Activated naive CD4-positive, alpha-beta T cell treated with anti-CD3 and anti-CD28 coated beads for 36 hours (primary cell): ENCODE measurements at places on chromosomes 3 and 15.
A peak's percentile ranks its signal among the peaks of the same experiment; 100 is the strongest.

DNA sequence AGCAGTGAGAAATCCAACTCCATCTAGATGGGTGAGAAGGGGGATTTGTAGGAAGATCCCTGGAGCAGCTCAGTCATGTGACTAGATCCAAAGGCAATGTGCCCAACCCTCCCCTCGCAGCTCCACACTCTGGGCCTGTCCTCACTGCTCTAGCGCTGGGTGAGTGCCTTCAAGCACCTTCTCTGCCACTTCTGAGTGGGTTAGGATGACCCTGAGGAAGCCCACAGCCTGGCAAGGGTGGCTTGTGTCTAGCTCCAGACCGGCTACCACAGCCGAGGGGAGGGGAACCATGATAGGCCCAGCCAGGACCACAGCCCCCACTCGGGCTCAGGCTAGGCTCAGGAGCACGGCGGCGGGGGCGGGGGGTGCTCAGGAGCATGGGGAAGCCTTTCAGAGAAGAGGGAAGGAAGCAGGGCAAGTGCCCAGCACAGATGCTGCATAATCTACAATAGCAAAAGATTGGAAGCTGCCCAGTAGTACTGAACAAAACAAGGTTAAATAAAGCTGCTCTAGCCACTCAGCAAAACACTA, 1.7 kb downstream of the SPATA12 start:
- H3K4me3 ChIP-seq = no peak overlapping the region
- H3K27me3 ChIP-seq = no peaks in the 10 kb centered on the region
- H3K36me3 ChIP-seq = no peaks in the 10 kb centered on the region
- no peak for DNase-seq
- H3K4me1 ChIP-seq = no peaks in the 10 kb centered on the region
- no peak overlapping the region for H3K27ac ChIP-seq

- H3K36me3 ChIP-seq = peaks cover 6% of the 10 kb centered on the region
- no peaks in the 10 kb centered on the region for H3K27me3 ChIP-seq
- H3K4me1 ChIP-seq = peaks cover 3% of the 10 kb centered on the region
- H3K27ac ChIP-seq = no peak overlapping the region
- H3K4me3 ChIP-seq = no peak overlapping the region
These were observed 15.2 kb upstream of the RARRES1 start for GRCh38 chr3:158747417-158747816.

DNA sequence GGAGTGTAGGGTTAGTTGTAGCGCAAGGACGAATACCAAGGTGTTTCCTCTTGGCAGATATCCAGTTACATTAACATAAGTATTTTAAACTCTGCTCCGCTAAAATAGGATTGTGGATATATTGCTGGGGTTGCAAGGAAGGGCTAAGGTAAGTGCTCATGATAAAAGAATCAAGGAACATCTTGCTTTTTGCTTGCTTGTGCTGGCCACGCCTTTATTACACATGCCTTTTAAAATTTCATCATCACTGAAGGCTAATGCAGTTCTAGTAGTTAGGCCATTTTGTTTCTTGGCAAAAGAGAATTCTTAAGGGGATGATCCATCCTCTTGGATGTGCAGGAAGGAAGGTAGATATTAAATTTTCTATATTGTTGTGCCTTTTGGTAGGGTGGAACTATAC, 415.6 kb upstream of the TPM1 start:
- no peak overlapping the region for H3K27ac ChIP-seq
- no peak overlapping the region for H3K4me3 ChIP-seq
- H3K27me3 ChIP-seq = no peaks in the 10 kb centered on the region
- H3K36me3 ChIP-seq = no peaks in the 10 kb centered on the region

DNA sequence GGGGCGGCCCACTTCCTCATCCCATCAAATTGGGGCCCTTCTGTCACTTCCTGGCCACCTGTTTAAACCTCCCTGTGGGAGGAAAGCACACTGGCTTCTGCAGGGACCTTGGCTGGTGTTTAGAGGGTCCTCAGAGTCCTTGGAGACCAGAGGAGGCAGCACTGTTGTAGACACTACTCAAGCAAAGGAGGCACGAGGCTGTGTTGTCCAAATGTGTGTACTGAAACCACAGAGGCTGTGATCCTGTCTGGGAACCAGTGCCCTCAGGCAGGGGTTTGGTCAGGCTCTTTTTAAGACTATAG, 12.4 kb upstream of the SEC13 start:
- no peaks in the 10 kb centered on the region for H3K4me1 ChIP-seq
- no peak for DNase-seq
- H3K4me3 ChIP-seq = no peak overlapping the region

GRCh38 chr15:71052356-71052755, 62.9 kb upstream of the THSD4 start:
- H3K27me3 ChIP-seq = peaks cover 7% of the 10 kb centered on the region
- no peaks in the 10 kb centered on the region for H3K36me3 ChIP-seq
- no peaks in the 10 kb centered on the region for H3K4me1 ChIP-seq

- DNase-seq = no peak
- H3K27ac ChIP-seq = no peak overlapping the region
- H3K4me3 ChIP-seq = no peak overlapping the region
- peaks cover 27% of the 10 kb centered on the region for H3K4me1 ChIP-seq
- no peaks in the 10 kb centered on the region for H3K27me3 ChIP-seq
- no peaks in the 10 kb centered on the region for H3K36me3 ChIP-seq
These were observed 27.1 kb upstream of the LAMP3 start for GRCh38 chr3:183189641-183190040.

- H3K4me1 ChIP-seq = no peaks in the 10 kb centered on the region
- H3K36me3 ChIP-seq = no peaks in the 10 kb centered on the region
- no peaks in the 10 kb centered on the region for H3K27me3 ChIP-seq
- H3K27ac ChIP-seq = no peak overlapping the region
- no peak for DNase-seq
These were observed 19.8 kb upstream of the CHCHD6 start for GRCh38 chr3:126684218-126684751.

DNA sequence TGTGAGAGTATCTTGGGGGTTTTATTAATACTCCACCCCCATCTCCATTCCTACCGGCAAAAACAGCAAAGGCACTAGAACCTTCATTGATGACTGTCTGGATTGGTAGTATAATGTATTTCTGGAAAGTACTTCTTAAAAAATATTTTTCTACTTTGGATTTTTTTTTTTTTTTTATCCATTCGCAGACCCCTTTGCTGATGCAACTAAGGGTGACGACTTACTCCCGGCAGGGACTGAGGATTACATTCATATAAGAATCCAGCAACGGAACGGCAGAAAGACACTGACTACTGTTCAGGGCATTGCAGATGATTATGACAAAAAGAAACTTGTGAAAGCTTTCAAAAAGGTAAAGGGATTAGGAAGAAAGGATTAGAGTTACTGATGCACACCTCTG, 1.2 kb downstream of the EIF1B start:
- H3K27me3 ChIP-seq = no peaks in the 10 kb centered on the region
- H3K4me3 ChIP-seq = peak overlapping the region; percentile 99
- peak; percentile 18 for DNase-seq
- H3K4me1 ChIP-seq = peaks cover 24% of the 10 kb centered on the region
- H3K36me3 ChIP-seq = peaks cover 20% of the 10 kb centered on the region

- H3K27me3 ChIP-seq = no peaks in the 10 kb centered on the region
- peaks cover 89% of the 10 kb centered on the region for H3K4me1 ChIP-seq
These were observed 30.6 kb downstream of the CMTM7 start for GRCh38 chr3:32421991-32422859.

- no peak overlapping the region for H3K27ac ChIP-seq
- DNase-seq = no peak
- H3K4me1 ChIP-seq = no peaks in the 10 kb centered on the region
- no peaks in the 10 kb centered on the region for H3K27me3 ChIP-seq
These were observed 311.6 kb downstream of the CNTN6 start for GRCh38 chr3:1404270-1404962.

DNA sequence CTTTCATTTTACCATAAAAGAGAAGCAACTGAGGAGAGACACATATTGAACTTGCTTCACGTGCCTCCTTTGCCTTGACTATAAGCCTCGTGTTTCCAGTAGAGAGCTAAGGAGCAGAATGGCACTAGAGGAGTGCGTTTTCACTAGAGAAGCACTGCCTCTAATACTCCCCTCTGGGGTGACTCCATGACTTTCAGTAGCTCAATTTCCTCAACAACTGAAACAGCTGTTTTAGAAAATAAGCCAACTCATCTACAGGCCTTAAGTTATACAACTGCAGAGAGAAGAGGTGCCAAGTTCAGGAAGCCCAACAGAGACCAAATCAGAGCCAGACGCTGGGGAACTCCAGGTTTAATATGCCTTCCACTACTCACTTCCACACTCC, 1.9 kb downstream of the UBP1 start:
- no peaks in the 10 kb centered on the region for H3K27me3 ChIP-seq
- H3K27ac ChIP-seq = peak overlapping the region; percentile 84
- peaks cover 49% of the 10 kb centered on the region for H3K4me1 ChIP-seq
- DNase-seq = peak; percentile 18
- H3K36me3 ChIP-seq = peaks cover 4% of the 10 kb centered on the region
- H3K4me3 ChIP-seq = peak overlapping the region; percentile 86

GRCh38 chr15:37057256-37057655, 43.1 kb downstream of the MEIS2 start:
- H3K36me3 ChIP-seq = no peaks in the 10 kb centered on the region
- no peak overlapping the region for H3K4me3 ChIP-seq
- no peaks in the 10 kb centered on the region for H3K4me1 ChIP-seq
- H3K27ac ChIP-seq = no peak overlapping the region
- H3K27me3 ChIP-seq = peaks cover 7% of the 10 kb centered on the region
- no peak for DNase-seq

DNA sequence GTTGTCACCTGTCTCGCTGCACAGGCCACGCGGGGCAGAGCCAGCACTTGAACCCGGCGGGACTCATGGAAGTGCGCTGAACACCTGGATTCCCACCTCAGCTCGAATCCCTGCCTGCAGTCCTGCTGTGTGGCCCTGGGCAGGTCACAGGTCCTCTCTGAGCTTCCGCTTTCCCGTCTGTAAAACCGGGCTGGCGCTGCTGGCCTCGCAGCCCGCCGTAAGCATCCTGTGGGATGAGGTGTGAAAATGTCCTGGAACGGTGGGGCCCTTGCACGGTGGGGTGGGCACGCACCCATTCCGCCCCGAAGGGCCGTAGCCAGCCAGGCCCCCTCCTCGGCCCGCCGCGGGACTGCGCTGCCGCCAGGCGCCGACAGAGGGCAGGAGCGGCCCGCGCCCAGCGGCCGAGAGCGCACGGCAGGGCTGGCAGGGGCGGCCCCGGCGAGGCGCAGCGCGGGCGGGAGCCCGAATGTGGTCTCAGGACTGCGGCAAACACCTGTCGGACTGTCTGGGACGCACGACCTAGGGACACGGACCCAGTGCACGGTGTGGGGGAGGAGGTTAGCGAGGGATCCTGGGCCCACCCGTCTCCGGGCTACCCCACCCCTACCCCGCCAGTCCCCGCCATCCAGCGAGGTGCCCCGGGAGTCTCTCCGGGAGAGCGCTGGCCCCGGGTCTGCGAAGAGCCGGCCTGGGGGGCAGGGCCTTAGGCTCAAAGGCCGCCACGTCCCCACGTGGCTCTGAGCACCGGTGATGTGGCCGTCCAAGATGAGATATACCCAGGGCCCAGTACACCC, 40.4 kb downstream of the DNAJB8 start:
- no peak overlapping the region for H3K4me3 ChIP-seq
- no peaks in the 10 kb centered on the region for H3K4me1 ChIP-seq
- peaks cover 21% of the 10 kb centered on the region for H3K27me3 ChIP-seq

GRCh38 chr3:163218336-163218735, 1721.7 kb downstream of the OTOL1 start:
- no peaks in the 10 kb centered on the region for H3K27me3 ChIP-seq
- no peaks in the 10 kb centered on the region for H3K36me3 ChIP-seq
- DNase-seq = no peak
- no peak overlapping the region for H3K4me3 ChIP-seq

GRCh38 chr3:72461787-72462186, 386.5 kb downstream of the SHQ1 start:
- H3K36me3 ChIP-seq = no peaks in the 10 kb centered on the region
- no peaks in the 10 kb centered on the region for H3K4me1 ChIP-seq
- no peak for DNase-seq
